Peyer's patch (tissue), 4 donors: ENCODE measurements at places on chromosomes 7 and 10. TPM values are rescaled to one million over a fixed set of nuclear protein-coding genes. Genes with fewer than 3 reads are reported as not detected.
A peak's percentile ranks its signal among the peaks of the same experiment; 100 is the strongest.

GRM8 gene
- total RNA-seq: not detected

OR2A12 gene
- not detected for total RNA-seq

DNA sequence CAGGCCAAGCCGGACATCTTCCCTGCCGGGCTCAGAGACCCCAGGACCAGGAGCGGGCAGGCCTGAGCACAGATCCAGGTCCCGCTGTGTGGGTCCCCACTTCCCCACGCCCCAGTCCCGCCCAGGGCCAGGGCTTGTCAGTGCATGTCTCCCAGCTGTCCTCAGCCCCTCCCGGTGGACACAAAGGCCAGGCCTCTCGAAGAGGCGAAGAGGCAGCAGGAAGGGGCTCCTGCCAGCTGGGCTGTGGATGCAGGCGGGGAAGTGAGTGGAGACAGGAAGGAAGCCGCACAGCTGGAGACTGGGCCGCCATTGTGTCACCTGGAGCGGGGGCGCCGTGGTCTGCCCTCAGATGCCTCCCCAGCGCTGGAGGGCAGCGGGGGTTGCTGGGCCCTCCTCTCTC, 4.8 kb downstream of the GRIFIN start:
- DNase-seq: peak; percentile 49

LIPF gene
- not detected for total RNA-seq

CPXM2 gene
- total RNA-seq: 5.6 TPM

- no peak for DNase-seq
Measured at GRCh38 chr7:44994877-44995554, 5.0 kb upstream of the CCM2 start.

DNA sequence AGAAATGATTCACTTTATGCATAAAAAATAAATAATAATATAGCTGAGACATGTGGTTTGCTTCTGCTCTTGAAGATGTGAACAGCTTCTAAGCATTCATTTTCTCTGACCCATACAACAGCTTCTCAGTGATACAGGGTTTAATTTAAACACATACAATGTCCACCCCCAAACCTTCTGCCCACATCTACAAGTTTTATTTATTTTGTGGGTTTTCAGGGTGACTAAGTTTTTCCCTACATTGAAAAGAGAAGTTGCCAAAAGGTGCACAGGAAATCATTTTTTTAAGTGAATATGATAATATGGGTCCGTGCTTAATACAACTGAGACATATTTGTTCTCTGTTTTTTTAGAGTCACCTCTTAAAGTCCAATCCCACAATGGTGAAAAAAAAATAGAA, 17.2 kb downstream of the INHBA start:
- DNase-seq: no peak

PGAM1 gene
- total RNA-seq: 244 TPM

SFTPA1 gene
- total RNA-seq: not detected
